ENCODE measurements at places on chromosomes 12 and 14.
A peak's percentile ranks its signal among the peaks of the same experiment; 100 is the strongest.

GRCh38 chr12:32272465-32272864 is 126.9 kb upstream of the FGD4 start:
- no peak for DNase-seq

DNA sequence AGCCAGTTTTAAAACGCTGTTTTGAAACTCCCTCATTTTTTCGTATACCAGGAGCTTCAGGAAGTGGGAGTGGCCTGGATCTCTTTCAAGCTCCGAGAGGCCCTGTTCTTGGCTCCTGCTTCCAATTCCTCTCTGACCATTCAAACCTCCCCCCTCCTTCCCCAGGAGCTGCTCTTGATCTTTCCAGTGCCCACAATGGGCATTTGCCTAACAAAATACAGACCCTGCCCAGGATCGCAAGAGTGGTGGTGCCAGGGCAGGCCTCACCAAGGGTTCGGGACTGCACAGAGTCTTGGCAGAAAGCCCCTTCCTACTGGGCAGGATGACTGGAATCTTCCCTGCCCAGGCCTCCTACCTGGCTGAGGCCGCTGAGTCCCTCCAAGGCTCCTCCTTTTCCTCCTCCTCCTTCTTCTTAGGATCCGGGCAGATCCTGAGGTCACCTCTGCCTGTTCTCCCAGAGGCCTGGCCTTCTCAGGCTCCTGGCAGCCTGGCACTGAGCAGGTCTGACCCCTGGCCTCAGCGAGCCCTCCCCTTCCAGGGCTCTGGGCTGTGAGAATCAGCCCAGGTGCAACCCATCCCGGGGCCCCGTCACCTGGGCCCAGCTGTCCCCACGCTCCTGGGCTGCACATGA is 46.9 kb upstream of the NOS1 start:
- peak; percentile 83 for DNase-seq

DNA sequence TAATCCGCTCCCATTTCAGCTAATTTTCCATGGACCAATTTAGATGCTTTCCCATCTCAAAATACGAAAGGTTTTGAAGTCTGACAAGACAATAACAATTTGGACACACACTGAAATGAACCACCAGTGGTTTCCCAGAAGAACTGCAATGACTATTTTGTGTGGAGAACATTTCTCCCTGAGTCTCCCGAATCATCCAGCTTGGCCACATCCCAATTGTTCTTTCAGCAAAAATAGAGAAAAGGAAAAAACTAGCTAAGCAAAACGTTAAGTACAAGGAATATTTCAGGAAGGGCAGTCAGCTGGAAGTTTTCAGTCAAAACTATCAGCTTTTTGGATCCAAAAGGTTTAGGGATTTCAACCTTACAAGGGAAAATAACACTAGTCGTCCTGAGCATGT is 390.6 kb downstream of the KCNH5 start:
- DNase-seq, result no peak

GRCh38 chr12:64085996-64086395 is 136.1 kb downstream of the KICS2 start:
- peak; percentile 45 for DNase-seq

- no peak for DNase-seq
Observed at GRCh38 chr12:27431185-27431584, 15.4 kb upstream of the SMCO2 start.

- no peak for DNase-seq
Observed at GRCh38 chr12:75813072-75813471, 218.5 kb downstream of the PHLDA1 start.

DNA sequence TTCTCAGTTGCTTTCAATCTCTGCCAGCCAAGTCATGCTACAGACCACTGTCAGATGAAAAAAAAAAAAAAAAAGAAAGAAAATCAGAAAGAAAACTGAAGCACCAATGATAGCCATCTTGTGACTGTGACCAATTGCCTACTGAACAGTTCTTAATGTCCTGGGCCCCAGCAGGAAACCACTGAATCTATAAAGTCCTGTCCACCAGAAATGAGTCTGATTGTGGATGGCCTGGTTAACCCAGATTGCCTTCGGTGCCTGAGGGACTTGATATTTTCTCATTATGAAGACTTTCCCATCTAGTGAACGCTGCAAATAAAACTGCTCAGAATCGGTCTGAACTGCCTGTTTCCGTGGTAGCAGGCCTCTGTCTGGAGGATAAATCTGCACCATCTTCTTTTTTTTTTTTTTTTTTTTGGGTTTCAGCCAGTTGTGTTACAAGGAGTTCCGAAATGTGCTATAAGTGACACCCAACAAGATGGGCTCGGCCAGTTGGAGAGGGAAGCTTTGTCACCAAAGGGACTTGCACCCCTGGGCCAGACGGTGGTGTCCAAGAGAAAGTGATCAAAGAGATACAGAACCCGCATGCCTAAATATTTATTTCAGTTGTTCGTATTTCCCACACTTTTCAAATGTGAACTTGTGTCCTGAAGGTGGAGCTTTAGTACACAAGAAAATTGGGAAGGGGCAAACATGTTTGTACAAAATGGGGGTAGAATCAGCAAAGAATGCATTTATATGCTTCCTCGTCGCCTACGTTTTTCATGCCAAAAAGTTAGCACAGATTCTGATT is 3.0 kb upstream of the PLXNC1 start:
- DNase-seq, result peak; percentile 65

- no peak for DNase-seq
Observed at GRCh38 chr12:107099917-107100316, 6.6 kb upstream of the CRY1 start.

- no peak for DNase-seq
Observed at GRCh38 chr12:93448796-93449195, 7.0 kb upstream of the UBE2N start.

GRCh38 chr12:617304-617915 is 45.8 kb downstream of the NINJ2 start:
- DNase-seq, result no peak

DNA sequence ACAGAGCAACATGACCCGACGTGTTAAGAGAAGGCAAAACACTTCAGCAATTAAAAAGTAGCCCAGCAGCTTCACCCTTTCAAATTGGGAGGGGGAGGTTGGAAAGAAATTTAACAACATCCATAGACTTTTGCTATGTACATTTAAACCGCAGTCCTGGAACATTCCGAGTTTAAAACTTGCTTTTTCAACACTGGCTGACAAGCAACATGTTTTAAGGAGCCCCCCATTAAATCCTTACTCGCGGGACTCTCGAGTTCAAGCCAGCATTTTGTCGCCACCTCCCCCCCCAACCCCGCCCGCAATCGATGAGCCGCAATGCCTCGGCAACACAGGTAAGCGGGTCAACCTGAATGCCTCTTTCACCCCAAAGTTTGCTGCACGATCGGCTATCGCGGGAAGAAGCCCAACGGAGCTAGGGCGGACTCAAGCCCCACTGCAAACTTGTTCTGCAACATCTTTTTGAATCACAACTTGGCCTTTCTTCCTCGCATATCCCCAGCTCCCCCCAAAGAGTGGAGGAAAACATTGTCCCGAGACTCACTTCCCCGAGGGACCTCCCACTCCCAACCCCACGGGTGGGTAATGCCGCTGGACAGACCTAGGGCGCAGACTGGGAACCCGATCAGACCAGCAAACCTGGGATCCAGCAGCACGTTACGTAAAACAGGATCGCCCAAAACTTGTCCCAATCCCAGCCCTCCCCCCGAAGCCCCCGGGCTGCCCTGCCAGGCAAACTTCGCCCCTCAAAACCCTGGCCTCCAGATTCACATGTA is 777 bp downstream of the ZFP36L1 start:
- no peak for DNase-seq

- peak; percentile 88 for DNase-seq
Observed at GRCh38 chr14:53979113-53979681, 22.6 kb upstream of the BMP4 start.

DNA sequence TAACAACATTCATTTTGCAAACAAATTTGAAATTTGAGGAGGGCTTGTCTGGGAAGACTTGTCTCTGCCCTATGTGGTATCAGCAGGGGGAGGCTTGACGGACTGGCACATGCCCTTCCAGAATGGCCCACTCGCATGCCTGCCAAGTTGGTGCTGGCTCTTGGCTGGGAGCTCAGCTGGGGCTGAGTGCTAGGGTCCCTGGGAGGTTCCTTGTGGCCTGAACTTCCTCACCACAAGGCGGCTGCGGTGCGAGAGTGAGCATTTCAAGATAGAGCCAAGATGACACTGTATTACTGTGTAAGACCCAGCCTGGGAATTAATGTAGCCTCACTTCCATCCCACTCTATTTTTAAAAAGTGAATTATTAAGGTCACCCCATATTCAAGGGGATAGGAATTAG is 271.6 kb upstream of the PLEKHG7 start:
- no peak for DNase-seq

- DNase-seq, result no peak
Observed at GRCh38 chr14:28461389-28461788, 305.2 kb upstream of the FOXG1 start.

- no peak for DNase-seq
Observed at GRCh38 chr14:69635981-69636639, 24.7 kb downstream of the SUSD6 start.

DNA sequence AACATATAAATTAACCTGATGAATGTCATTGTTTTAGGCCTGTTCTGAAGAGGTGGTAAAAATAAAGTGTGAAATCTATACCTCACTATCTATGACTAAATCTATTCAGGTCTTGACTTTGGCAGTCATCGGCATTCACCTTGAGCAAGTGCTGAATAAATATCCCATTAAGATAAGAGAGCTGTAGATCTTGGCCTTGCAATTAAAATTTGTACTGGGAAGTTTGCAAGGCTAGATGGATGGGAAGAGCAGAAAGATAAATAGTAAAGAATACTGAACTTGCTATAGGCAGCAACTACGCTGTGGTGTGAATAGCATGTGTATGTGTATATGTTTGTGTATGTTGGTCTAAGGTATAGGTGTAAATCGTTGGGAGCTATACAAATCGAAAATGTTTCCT is 325.9 kb upstream of the PRICKLE1 start:
- no peak for DNase-seq

- no peak for DNase-seq
Observed at GRCh38 chr12:10574307-10574706, 39.1 kb downstream of the MAGOHB start.

- no peak for DNase-seq
Observed at GRCh38 chr12:131774576-131775391, 53.4 kb upstream of the MMP17 start.

GRCh38 chr12:42086031-42086430 is 58.6 kb downstream of the GXYLT1 start:
- no peak for DNase-seq

- DNase-seq, result peak; percentile 66
Observed at GRCh38 chr14:54348001-54348611, 48.7 kb upstream of the CDKN3 start.

GRCh38 chr12:98154850-98155249 is 360.5 kb upstream of the TMPO start:
- no peak for DNase-seq

DNA sequence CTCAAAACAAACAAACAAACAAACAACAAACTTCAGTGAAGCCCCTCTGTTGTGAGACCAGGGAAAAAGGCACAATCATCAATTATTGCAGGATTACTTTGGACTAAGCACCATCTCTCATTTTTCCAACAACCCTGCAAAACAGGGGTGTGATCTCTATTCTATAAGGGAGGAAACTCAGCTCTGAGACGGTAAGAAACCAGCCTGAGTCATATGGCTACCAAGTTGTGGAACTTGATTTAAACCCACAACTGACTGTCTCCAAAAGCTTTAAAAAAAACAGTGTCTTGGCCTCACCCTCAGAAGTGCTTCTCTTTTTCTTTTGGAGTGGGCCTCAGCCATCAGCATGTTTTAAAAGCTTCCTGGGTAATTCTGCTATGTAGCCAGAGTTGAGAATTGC is 49.8 kb downstream of the RIN3 start:
- peak; percentile 45 for DNase-seq

- peak; percentile 67 for DNase-seq
Observed at GRCh38 chr12:26786865-26787514, 46.0 kb downstream of the ITPR2 start.

DNA sequence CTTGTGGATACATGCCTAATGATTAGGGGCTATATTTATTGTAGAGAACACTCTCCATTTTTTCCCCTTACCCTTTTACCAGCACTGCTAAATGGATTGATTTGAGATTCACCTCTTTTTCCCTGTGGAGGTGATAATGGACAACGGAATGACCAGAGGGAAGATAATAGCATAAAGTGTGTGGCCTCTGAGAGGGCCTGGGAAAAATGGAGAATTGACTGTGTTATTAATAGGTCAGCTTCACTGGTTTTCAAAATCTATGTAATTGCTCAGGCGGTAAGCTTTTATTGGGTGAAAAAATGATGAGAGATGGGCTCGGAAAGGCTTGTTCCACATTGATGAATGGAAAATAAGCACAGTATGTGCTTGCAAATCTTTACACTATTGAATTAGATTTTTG is 15.8 kb downstream of the FLRT2 start:
- no peak for DNase-seq

DNA sequence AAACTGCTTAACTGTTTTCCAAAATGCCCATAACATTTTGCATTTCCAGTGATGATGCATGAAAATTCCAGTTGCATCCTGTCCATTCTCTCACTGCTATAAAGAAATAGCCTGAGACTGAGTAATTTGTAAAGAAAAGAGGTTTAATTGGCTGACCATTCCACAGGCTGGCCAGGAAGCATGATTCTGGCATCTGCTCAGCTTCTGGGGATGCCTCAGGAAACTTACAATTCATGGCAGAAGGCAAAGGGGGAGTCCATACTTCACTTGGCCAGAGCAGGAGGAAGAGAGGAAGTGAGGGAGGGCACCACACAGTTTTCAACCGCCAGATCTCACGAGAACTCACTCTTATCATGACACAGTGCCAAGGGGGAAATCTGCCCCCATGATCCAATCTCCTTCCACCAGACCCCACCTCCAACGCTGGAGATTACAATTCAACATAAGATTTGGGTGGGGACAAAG is 18.2 kb upstream of the CLEC2D start:
- DNase-seq, result peak; percentile 25

GRCh38 chr14:46245276-46245675 is 406.3 kb downstream of the RPL10L start:
- no peak for DNase-seq

DNA sequence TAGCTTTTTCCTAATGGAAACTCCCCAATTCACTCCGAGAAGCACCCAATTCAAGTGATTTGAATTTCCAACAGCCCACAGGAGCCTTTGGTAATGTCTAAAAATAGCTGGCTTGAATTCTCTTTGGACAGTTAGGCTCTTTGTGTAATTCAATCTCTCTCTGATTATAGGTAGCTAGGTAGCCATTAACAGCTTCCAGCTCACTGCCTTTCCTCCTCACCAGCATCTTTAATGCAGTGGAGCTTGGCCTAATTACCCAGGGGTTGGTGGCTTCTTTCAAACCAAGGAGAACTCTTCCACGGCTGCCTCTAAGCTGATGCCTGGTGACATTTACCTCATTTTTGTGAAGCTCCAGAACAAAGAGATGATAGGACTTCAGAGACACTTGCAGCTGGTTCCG is 86.4 kb downstream of the WSCD2 start:
- no peak for DNase-seq
